ENCODE measurements at places on chromosomes 4 and X.

GRCh38 chr4:118389721-118390120 lies 36.9 kb upstream of the PRSS12 start:
- DNase-seq = no peak

DNA sequence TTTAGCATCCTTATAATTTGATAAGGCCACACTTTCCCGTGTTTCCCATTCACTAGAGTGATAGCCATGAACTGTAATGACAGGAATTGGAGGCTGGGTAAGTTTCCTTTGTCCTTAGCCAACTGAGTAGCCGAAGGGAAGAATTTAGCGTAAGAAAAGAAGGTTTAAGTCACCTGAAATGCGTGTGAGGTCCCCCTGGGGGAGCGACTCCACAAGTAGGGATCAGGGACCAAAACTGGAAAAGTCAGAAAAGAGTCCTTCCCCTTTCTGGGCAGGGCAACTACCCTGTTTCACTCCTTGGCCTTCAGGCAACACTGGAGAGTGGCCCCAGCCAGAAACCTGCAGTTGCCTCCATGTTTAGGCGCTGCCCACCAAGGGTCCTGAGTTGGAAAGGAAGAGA lies 81.6 kb upstream of the MED14 start:
- no peak for DNase-seq

GRCh38 chr4:150345207-150345744 lies 236.7 kb upstream of the MAB21L2 start:
- DNase-seq = no peak

DNA sequence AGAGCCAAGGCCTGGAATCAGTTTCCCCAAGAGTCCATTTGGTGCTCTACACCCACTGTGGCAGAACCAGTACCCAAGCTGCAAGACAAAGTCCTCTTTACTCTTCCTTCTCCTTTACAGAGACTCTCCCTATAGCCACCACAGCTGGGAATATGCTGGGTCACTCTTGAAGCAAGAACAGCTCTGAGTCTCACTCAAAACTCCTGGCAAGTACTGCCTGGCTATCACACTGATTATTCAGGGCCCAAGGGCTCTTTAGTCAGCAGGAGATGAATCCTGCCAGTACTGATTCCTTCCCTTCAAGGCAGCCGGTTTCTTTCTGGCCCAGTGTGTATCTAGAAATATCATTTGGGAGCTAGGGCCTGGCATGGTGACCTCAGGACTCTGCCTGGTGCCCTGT lies 130.9 kb downstream of the AR start:
- no peak for DNase-seq

DNA sequence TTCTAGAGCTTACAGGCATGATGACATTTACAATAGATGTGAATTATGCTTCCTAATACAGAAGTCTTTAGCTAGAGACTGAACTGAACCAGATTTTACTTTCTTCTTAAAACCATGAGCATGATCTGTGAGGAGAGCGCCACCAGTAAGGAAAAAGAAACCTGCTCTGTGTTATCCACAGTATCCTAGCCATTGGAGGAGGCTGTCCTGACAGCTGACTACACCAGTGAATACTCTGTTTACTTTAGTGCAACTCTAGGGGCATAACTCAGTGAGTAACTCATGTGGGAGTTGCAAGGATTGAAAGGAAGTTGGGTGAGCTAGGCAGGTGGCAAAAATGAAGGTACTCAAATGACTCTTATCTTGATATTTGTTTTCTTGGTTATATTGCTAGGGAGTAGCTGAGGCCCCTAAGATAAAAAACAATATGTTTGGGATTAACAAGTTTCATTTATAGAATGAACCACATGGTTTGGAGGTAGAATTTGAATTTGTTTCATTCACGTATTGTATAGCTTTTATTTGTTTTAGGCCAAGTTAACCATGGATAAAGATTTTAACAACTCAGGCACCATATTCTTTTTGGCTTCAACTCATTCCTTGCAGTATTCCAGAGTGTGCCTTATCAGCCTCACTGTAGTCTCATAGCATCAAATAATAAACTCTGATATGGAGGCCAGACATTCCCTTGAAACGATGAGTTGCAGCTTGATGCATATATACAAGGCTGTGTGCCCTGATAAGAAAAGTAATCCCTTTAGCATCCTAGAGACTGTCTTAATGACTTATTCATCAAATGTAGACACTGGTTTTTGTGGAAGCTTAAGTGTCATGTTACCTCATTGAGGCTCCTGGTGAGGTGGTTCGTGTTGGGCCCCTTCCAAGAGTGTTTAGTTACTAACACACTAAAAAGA lies 2.5 kb downstream of the BMP3 start:
- no peak for DNase-seq

DNA sequence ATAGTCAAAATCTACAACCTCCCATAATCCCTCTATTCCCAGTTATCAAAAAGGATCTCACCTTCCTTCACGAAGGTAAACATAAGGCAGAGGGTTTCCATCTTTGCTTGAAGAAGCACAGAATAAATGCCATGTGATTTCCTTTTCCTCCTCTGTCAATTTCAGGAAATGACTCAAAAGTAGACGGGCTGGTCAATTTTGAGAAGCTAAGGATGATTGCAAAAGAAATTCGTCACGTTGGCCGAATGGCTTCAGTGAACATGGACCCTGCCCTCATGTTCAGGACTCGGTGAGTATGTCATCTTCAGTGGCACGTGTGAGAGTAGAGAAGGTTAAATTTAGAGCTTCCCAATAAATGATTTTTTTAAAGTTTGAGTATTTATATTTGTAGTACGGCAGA lies 240.2 kb downstream of the RAPGEF2 start:
- DNase-seq = no peak

DNA sequence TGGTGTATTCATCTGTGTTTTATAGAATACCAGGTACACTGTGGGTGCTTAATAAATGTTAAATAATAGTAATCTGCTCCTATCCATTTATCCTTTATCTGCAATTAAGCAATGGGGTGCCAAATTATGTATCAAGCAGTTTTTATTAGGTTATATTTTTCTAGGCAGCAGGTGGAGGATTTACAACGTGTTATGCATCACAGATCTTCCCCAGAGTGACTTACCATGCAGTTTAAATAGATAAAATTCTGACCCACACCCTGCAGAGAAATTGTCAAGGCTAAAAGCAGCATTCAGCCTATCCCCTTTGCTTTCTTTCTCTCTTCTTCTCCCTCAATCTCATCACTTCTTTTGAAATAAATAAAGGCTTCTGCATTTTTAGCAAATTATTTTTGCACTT lies 306.4 kb downstream of the CXXC4 start:
- DNase-seq = no peak

GRCh38 chr4:524196-524595 lies 25.2 kb downstream of the PIGG start:
- no peak for DNase-seq

GRCh38 chr4:1214101-1215095 lies 34.5 kb downstream of the CTBP1 start:
- DNase-seq = no peak

DNA sequence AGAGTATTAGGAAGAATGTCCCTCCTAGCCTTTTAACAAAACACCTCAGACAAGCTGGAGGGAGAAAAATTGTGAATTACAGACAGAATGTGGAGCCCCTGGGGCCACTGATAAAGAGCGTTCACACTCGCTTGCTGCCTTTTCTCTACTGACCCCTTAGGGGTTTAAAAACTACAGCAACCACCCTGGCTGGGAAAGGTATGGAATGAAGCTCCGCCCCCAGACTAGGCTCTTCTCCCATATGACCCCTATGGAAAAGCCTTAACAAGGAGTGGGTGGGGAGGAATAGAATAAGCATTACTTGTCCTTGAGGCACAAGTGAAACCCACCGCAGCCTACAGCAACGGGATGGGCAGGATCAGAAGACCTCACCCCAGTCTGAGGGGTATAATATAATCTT lies 26.3 kb downstream of the ANKRD50 start:
- DNase-seq = no peak

- no peak for DNase-seq
Measured at GRCh38 chr4:12545812-12546211, 938.3 kb downstream of the RAB28 start.

- DNase-seq = peak; percentile 50
Measured at GRCh38 chr4:74474345-74475090, 29.6 kb downstream of the AREG start.

DNA sequence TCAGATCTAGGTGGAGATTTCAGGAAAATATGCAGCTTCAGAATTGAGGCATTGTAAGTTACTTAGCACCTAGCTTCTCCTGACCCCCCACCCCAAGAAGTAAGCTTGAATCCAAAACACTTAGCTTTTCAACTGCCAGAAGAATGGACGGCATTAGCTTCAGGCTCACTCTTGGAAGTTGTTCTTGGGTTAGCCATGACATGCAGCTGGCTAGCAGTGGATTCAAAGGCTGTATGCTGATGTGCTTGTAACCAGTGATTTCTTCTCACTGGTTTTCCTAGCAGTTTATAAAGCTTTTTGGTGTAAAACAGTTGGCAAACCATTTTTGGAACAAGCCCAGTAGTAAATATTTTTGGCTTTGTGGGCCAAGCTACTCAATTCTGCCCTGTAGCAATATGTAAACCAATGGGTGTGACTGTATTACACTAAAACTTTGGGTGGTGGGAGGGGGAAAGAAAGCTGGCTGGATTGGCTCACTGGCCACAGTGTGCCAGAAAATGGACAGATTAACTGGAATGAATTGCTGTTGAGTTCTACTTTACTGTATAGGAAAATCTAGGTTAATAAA lies 85.6 kb downstream of the SHROOM2 start:
- peak; percentile 56 for DNase-seq

DNA sequence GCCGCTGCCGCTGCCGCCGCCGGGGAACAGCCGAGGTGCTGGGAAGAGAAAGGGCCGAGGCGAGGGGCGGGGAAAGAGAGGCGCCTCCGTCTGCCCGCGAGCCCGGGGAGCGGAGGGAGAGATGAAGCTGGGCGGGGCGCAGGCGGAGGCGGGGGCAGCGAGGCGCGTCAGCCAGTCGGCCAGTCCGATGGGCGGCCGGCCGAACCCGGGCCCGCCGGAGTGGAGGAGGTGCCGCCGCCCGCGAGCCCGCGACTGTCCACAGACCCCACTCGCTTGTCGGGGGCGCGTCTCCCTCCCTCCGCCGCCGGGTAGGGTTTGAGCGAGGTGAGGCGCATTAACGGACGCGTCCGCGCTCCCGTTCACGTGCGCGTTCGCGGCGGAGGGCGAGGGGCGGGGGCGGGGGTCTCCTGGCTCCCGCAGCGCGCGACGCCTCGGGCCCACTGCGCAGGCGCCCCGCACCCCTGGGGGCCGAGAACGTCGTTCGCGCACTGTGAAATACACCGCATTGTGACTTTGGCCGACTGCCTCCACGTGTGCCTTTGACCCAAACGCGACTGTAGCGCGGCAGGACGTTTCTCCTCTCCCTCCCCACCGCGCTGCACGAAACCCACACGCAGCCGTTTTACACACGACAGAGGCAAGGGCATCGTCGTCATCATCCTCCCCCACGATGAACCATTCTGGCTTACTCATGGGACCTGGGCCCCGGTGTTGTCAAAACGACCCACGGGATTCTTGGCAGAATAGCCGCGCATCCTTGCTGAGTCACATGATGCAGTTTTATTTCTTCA lies at the start of gene NUDT11:
NUDT11 (minus strand) TSS at position 92 of the 791 bp plus-strand sequence. CDS start 148 bp downstream, outside the sequence.
- DNase-seq = peak; percentile 67

- DNase-seq = no peak
Measured at GRCh38 chr4:25580633-25581467, 74.8 kb upstream of the SLC34A2 start.

- DNase-seq = no peak
Measured at GRCh38 chr4:87122252-87122651, 98.2 kb downstream of the KLHL8 start.

- DNase-seq = no peak
Measured at GRCh38 chr4:41305476-41305875, 48.7 kb downstream of the UCHL1 start.

DNA sequence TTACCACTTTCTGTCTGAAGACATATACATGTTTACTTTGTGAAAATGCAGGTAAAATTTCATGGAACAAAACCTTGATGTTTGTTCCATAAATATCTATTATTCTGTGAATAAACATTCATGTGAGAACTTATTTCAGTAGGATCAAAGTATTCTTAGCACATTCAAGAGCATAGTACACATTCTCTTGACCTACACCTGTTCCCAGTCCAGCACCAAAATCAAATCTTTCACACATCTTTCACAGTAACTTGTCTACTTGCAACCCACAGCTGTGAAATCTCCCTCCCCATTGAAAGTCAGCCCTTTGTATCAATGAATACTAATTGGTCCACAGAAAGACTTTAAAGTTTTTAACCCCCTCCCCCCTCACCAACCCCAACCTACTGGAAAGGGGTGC lies 283.2 kb downstream of the GPC3 start:
- DNase-seq = no peak

DNA sequence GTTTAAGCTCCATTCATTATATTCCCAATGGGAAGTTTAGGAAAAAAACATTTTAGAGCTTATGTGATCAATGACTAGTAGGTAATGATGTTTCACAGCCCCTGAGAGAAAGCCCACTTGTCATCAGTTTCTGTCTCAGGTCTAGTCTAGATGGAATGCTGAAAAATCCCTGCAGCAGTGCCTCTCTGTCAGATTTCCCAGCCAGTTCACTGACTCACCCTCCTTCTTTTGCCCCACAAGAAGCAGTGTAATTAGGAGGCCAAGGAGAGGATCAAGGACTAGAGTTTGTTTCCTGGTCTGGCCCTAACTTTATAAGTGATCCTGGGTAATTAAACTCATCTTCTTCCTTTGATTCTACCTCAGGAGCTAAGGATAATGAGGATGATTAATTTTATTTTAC lies 118.7 kb upstream of the ANXA3 start:
- peak; percentile 1 for DNase-seq

GRCh38 chrX:20320461-20321159 lies 53.9 kb upstream of the RPS6KA3 start:
- DNase-seq = no peak

- no peak for DNase-seq
Measured at GRCh38 chrX:47503151-47503550, 20.1 kb upstream of the ZNF41 start.

Measured in M059J (cell line).